Activated T-helper 1 cell treated with anti-CD3 and anti-CD28 coated beads, Interleukin-2, amount 50 U/mL, for 16 hours (primary cell): ENCODE measurements at places on chromosomes 3 and 15.

DNA sequence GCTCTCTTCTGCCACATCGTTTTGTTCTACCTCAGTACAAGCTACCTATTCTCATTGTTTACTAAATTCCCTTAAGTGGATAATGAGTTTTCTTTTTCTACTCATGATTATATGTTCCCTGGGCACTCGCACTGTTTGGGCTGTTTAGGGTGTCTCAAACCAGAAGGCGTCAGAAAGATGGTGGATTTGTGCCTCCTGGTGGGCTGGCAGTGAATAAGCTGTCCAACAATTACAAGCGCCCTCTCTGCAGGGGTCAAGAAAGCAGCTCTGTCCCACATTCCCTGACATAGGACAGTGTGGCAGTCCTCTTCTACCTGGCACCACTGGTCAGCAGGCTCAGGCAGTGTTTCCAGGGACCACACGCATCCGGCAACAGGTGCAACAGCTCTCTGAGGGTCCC lies 173.4 kb upstream of the PPP2R3A start:
- no peak for DNase-seq

DNA sequence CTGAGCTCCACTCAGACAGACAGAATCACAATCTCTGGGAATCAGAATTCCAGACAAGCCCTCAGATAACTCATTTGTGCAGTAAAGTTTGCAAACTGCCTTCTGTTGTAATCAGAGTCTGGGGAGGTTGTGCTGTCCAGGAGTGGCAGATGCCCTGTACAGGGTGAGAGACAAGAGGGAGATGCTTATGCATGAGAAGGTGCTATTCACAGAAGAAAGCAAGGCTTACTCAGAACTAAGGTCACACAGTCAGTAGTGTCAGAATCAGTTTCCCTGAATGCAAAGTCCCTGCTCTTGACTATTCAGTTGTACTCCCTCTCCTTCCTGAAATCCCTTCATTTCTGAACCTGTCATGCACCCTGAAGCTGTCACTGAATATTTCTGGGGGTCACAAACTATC lies 43.7 kb downstream of the SRPRB start:
- no peak for DNase-seq

DNA sequence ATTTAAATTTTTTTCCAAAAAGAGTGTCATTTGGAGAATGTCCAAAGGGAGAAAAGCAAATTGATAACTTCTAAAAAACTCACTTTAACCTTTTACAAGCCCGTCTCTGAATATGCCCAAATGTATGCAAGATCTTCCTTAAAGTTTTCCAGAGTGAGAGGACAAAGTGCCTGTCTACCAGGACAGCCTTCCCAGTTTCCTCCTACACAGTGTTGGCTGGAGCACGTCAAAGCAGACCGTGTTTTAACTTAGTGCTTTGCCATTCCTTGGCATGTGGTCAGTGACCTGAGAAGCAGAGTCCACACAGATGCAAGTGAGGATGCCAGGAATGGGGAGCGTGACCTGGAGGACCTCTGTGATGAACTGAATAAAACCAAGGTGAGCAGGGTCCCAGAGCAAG lies 245.7 kb downstream of the FAM43A start:
- DNase-seq: no peak

DNA sequence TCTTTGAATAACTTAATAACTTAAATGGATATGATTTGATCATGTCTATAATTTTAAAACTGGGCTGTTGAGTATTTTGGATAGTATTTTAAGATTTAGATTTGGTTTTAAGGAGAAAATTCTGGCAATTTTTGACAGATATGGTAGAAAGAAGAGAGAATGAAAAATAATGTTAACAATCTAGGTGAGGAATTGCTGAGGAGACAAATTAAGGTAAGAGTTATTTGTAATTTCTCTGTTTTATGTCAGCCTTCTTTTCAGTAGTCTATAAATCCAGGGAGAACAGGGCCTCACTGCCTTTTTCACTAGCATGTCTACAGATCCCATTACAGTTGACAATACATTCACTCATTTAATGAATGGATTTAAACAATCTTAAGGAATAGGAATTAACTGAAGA lies 144.7 kb downstream of the SERPINI1 start:
- DNase-seq: no peak

DNA sequence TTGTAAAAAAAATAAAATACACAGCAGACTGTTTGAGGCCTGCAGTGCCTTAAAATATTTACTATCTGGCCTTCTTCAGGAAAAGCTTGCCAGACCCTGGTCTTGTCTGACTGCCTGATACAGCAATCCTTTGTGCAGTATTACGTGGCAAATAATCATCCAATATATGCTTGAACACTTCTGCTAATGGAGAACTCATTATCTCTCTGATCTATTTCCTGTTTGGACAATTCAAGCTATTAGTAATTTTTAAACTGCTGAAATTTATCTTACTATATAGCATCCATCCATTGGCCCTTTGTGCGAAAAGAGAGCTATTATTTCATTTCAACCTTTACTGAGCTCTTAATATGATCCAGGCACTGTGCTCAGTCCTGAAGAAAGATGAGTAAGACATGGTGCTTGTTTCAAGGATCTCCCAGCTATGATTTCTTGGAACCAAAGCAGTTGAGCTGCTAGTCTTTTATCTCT lies 15.9 kb downstream of the ATG7 start:
- DNase-seq: no peak

DNA sequence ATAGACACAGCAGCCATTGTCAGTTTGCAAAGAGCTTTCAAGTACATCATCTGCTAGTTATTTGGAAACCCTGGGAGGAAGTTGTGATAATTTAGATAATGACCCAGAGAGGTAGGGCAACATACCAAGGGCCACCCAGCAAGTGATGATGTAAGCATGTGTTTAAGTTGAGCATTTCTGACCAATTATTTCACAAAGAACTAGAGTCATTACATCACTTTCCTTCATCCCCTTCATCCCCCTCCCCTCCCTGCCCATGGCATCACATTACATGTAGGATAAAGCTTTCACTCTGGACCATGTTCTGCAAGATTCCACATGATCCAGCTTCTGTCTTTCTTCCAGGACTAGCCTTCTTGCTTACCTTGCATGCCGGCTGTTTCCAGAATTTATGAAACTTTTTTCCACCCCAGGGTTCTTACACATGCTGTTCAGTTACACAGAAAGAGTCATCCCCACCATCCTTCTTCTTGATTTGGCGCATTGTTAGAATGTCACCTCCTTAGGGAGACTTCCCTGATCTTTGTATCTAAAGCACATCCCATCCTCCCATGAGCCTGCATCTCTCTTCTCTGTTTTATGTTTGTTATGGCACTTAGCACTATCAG lies 71.3 kb downstream of the PTPRG start:
- DNase-seq: no peak

- no peak for DNase-seq
Measured at GRCh38 chr3:179811321-179812095, 158.7 kb downstream of the USP13 start.

GRCh38 chr3:18634461-18634860 lies 209.3 kb upstream of the SATB1 start:
- DNase-seq: no peak
